ENCODE measurements at places on chromosomes 7 and 10.
A peak's percentile ranks its signal among the peaks of the same experiment; 100 is the strongest.

DNA sequence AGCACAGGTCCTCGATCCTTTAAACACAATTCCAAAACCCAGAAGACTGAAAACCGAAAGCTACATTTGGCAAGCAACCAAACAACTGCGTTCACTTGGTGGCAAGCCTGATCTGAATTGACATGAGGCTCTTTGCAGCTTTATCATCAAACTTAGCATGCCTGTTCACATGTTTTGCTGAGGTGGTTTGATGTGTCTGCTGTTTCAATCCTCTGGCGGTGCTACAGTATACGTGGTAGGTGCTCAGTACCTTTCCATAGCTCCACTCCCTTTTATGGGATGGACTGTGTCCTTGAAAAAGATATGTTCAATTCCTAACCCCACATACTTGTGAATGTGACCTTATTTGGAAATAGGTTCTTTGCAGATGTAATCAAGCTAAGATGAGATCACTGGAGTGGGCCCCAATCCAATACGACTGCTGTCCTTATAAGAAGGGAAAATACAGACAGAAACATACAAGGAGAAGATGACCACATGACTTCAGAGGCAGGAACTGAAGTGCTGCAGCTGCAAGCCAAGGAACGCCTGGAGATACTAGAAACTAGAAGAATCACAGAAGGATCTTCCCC lies 33.4 kb downstream of the CCDC6 start:
- peak overlapping the region; percentile 78 for H3K27ac ChIP-seq
- H3K27me3 ChIP-seq, result no peaks in the 10 kb centered on the region
- H3K4me3 ChIP-seq, result peak overlapping the region; percentile 53
- peaks cover 22% of the 10 kb centered on the region for H3K36me3 ChIP-seq
- no peak for DNase-seq
- H3K4me1 ChIP-seq, result peaks cover 56% of the 10 kb centered on the region

DNA sequence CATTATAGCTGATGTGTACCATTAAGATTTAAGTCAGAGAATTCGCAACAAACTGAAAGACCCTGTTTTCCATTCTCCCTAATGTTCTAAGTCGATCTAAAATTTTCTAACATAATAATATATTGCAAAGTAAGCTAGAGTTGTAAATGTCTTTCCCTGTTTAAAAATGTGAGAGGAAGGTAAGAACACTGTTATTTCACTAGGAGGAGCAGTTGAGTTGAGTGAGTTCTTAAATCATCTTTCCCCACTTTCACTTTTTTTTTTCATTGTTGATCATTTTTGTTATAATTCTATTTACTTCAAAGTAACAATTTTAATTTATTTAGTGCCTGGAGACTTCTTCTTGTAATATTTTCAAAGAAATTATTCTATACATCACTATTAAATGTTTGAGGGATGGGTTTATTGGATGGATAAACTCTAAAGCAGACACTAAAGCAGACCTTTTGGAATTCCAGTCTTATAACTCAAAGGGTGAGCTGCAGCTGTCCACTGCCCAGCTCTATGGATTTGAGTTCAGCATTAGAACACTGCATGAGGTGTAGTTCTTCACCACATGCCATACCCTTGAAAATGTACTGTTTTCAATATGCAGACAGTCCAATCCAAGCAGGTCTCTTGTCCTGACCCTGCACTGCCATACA lies 181.3 kb upstream of the FZD1 start:
- no peaks in the 10 kb centered on the region for H3K36me3 ChIP-seq
- H3K27me3 ChIP-seq, result peaks cover 11% of the 10 kb centered on the region
- DNase-seq, result no peak
- peaks cover 17% of the 10 kb centered on the region for H3K4me1 ChIP-seq

- H3K27ac ChIP-seq, result no peak overlapping the region
- no peaks in the 10 kb centered on the region for H3K27me3 ChIP-seq
- H3K4me1 ChIP-seq, result peaks cover 21% of the 10 kb centered on the region
Observed at GRCh38 chr7:29038463-29038862, 80.3 kb upstream of the TRIL start.

- no peaks in the 10 kb centered on the region for H3K36me3 ChIP-seq
- no peak for DNase-seq
- H3K27me3 ChIP-seq, result no peaks in the 10 kb centered on the region
- H3K27ac ChIP-seq, result no peak overlapping the region
Observed at GRCh38 chr7:21724562-21724961, 181.7 kb downstream of the DNAH11 start.

- peaks cover 2% of the 10 kb centered on the region for H3K36me3 ChIP-seq
- DNase-seq, result no peak
- no peak overlapping the region for H3K27ac ChIP-seq
- H3K4me1 ChIP-seq, result peaks cover 30% of the 10 kb centered on the region
- H3K4me3 ChIP-seq, result no peak overlapping the region
Observed at GRCh38 chr10:69068549-69068948, 19.4 kb upstream of the SRGN start.

- no peaks in the 10 kb centered on the region for H3K4me1 ChIP-seq
- peaks cover 33% of the 10 kb centered on the region for H3K27me3 ChIP-seq
- no peak overlapping the region for H3K4me3 ChIP-seq
- no peak for DNase-seq
Observed at GRCh38 chr10:113131613-113132261, 181.7 kb downstream of the TCF7L2 start.

- H3K36me3 ChIP-seq, result no peaks in the 10 kb centered on the region
- H3K27ac ChIP-seq, result no peak overlapping the region
- no peak overlapping the region for H3K4me3 ChIP-seq
- DNase-seq, result no peak
Observed at GRCh38 chr10:34766266-34766600, 48.9 kb downstream of the PARD3 start.

- no peak overlapping the region for H3K4me3 ChIP-seq
- H3K27me3 ChIP-seq, result no peaks in the 10 kb centered on the region
- H3K4me1 ChIP-seq, result no peaks in the 10 kb centered on the region
- DNase-seq, result no peak
- H3K36me3 ChIP-seq, result no peaks in the 10 kb centered on the region
Observed at GRCh38 chr10:83037653-83038052, 1101.7 kb upstream of the GHITM start.

DNA sequence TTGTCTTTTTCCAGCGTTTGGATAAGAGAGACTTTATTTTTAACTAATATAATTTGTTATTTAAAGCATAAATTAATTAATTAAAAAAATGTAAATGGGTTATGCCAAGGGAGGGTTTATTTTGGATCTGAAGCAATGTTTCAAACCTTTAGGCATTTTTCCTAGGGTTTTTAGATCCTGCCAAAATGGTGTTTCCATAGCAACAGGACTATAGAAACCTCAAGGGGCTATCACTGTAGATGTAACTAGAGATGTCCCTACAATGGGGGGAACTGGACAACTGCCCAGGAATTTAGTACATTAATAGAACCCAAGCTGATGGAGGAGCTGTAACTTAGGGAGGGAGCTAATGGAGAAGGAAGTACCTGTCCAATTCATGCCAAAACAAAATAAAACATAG lies 57.3 kb downstream of the SLC39A12 start:
- no peak overlapping the region for H3K27ac ChIP-seq
- H3K36me3 ChIP-seq, result no peaks in the 10 kb centered on the region
- H3K27me3 ChIP-seq, result peaks cover 2% of the 10 kb centered on the region
- DNase-seq, result no peak
- no peak overlapping the region for H3K4me3 ChIP-seq

GRCh38 chr7:50793120-50793946 lies 10.6 kb upstream of the GRB10 start:
- DNase-seq, result peak; percentile 77
- H3K27ac ChIP-seq, result no peak overlapping the region

- H3K4me1 ChIP-seq, result no peaks in the 10 kb centered on the region
- H3K27ac ChIP-seq, result no peak overlapping the region
- H3K4me3 ChIP-seq, result no peak overlapping the region
- no peak for DNase-seq
Observed at GRCh38 chr7:148347981-148348380, 242.6 kb upstream of the C7orf33 start.

DNA sequence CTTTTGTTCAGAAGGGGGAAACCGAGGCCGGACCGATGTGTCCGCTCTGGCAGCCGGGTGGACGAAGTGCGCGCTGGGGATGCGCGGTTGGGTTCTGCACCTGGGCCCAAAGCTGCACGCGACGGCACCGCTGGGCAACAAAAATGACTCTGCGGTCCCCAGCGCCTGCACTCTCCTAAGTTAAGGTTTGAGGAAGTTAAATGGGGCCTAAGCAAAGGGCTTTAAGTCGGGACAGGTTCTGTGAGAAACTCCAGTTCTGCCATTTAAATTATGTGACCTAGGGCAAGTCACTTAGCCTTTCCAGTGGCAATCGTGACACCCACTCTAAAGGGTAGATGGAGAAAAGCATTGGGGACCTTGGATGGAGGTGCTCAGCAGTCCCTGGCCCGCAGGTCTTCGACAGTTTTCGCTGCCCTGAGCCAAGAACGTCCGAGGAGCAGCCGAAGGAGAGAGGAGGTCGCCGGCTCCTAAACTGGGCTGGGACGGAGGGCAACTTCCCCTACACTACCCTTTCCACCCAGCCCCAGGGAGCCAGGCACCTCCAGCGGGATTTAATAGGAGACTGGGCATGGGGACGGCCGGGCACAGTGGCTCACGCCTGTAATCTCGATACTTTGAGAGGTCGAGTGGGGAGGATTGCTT lies 534 bp upstream of the ACBD5 start:
- peaks cover 31% of the 10 kb centered on the region for H3K4me1 ChIP-seq
- peaks cover 7% of the 10 kb centered on the region for H3K36me3 ChIP-seq
- H3K27ac ChIP-seq, result peak overlapping the region; percentile 99
- DNase-seq, result no peak

DNA sequence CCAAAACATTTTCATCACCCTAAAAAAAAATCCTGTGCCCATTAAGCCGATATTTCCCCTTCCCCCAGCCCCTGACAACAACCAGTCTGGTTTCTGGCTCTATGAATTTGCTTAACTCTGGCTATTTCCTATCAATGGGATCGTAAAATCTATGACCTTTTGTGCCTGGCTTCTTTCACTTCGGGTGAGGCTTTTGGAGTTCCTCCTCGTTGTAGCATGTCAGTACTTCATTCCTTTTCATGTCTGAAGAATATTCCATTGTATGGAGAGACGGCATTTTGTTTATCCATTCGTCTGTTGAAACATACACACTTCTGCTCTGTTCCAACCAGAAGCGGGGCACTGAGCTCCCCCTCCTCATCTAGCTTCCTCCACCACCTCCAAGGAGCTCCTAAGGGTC lies 29.5 kb downstream of the TACC2 start:
- no peak overlapping the region for H3K27ac ChIP-seq
- peaks cover 11% of the 10 kb centered on the region for H3K27me3 ChIP-seq
- no peak for DNase-seq
- no peak overlapping the region for H3K4me3 ChIP-seq
- no peaks in the 10 kb centered on the region for H3K36me3 ChIP-seq

DNA sequence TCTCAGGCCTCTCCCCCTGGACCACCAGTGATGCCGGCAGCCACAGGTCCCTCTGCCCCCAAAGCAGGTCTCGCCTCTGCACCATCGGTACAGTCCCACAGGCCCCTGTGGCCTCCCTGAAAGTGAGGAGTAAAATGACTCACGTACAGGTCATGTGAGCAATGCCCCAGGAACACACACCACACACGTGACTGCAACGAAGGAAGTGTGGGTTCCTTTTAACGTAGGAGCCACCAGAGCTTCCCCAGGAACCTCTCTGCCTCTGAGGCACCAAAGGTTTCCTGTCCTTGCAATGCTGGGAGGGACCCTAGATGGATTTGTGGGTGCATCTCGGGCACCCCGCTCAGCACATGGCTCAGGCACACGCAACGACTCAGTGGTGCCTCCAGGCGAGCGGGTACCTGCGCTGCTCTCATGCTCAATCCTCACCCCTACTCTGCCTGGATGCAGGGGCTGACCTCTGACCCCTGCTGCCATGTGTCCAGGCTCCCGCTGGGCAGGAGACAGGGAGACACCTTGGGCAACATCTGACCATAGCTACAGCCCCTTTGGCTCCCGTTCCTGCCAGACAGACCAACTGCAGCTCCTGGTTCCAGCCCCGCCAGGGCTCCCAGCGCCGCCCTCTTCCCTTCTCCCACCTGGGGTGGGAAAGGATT lies 120.7 kb downstream of the PRKAG2 start:
- peak; percentile 83 for DNase-seq
- H3K36me3 ChIP-seq, result no peaks in the 10 kb centered on the region
- peak overlapping the region; percentile 50 for H3K4me3 ChIP-seq
- H3K27me3 ChIP-seq, result peaks cover 5% of the 10 kb centered on the region
- H3K4me1 ChIP-seq, result peaks cover 16% of the 10 kb centered on the region
- peak overlapping the region; percentile 76 for H3K27ac ChIP-seq

All from activated CD4-positive, alpha-beta T cell treated with anti-CD3 and anti-CD28 coated beads, Interleukin-2, amount 10 ng/mL, durations not matched to agents 24 days and 14 days (primary cell).